ENCODE measurements at places on chromosomes 1 and 21.
A peak's percentile ranks its signal among the peaks of the same experiment; 100 is the strongest.

DNA sequence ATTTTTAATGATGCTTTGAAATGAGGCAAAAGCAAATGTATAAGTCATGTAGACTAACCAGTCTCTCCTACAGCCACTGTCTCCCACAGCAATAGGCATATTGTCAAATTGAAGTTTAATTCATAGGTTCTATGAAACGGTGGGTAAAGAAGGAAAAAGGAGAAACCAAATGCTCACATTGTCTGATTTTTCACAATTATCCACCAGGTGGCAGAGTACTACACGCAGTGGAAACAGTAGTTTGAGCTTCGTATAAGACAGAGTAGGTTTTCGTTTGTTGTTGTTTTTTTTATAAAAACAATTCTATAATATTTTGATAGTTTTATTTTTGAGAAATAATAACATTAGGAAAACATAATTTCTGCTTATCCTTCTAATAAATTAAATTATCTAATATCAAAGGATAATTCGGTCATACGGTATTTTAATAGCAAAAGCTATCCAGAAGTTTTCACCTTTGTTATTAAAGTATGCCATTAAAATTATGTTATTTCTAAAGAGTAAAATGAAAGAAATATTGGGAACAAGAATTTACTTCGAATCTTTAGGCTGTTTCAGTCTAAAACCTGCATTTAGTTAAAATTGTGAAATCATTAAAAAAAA, 39.1 kb downstream of the TYW3 start:
- DNase-seq, result peak; percentile 61

DNA sequence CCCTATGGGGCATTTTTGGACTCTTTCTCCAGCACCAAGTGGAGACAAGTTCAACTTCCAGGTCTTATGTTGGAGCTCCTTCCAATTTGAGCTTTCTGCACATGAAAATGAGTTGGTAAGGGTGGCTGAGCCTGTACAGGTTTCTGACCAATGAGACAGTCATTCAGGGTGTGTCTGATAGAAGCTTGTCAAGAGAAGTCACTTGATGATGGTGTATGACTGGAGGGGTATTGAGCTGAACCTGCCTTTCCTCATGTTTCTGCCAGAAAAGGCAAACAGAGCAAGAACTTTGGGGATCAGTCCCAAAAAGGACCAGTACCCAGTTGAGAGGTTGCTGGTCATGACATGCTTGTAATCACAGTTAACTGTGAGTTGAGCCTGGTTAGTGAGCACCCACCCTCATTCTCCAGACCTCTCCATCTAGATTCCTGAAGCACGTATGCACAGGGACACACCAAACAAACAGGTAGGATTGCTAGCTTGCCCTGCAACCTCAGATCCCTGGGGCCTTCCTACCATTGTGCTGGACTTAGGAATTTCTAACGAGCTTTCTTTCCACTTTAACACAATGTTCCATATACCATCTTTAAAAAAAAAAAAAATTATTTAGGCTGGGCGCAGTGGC, 26.6 kb downstream of the FAM89A start:
- no peak for DNase-seq

DNA sequence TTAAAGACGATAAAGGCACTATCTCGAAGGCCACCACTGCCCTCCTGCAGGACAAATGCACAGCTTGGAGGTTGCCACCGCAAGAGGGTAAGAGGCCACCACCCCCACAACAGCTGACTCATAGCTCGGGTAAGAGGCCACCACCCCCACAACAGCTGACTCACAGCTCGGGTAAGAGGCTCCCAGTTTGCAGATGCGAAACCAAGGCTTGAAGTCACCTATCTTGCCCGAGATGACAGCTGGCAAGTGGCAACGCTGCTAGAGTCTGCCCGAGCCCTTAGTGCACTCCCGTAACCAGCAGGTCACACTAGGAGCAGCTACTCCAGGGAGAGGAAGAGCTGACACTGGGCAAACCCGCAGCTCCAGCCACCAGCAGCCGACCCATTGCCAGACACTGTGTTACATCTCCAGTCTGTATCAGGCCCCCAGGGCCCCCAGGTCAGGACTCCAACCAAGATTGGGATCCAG, 17.1 kb upstream of the SPSB1 start:
- no peak for DNase-seq

GRCh38 chr1:156546267-156546666, 26.1 kb downstream of the IQGAP3 start:
- no peak for DNase-seq

DNA sequence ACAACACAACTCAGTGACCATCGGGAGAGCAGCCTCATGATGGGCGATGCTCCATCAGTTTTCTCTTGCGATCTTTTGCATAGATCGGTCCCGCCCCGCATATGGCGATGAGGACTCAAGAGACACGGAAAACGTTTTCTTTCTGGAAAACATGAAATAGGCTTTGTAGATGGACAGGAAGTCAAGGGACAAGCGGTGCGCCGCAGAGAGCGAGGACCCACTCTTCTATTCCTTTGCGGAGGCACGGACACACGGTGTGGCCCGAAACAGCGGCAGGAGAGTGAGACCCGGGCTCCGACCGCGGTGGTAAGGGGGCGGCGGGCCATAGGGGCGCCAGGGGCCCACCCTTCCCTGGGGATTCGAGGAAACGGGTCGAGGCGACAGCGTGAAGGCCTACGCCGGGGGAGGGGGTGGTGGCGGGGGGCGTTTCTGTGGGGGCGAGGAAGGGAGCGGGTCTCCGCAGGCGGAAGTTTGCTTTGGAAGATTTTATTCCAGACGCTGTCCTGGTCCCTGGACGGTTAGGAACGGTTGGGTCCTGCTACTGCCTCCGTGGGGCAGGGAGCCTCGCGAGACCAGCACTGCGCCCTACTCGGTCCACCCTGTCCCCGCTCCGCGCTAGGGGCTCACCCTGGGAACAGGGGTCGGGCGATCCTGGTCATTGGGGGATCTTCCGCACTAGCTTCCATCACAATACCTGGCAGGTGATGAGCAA, 796 bp upstream of the TDRKH start:
- DNase-seq, result peak; percentile 60

- no peak for DNase-seq
Observed at GRCh38 chr1:73611681-73612080, 586.3 kb downstream of the LRRIQ3 start.

GRCh38 chr1:78348496-78349284, 142.1 kb upstream of the PTGFR start:
- DNase-seq, result no peak

DNA sequence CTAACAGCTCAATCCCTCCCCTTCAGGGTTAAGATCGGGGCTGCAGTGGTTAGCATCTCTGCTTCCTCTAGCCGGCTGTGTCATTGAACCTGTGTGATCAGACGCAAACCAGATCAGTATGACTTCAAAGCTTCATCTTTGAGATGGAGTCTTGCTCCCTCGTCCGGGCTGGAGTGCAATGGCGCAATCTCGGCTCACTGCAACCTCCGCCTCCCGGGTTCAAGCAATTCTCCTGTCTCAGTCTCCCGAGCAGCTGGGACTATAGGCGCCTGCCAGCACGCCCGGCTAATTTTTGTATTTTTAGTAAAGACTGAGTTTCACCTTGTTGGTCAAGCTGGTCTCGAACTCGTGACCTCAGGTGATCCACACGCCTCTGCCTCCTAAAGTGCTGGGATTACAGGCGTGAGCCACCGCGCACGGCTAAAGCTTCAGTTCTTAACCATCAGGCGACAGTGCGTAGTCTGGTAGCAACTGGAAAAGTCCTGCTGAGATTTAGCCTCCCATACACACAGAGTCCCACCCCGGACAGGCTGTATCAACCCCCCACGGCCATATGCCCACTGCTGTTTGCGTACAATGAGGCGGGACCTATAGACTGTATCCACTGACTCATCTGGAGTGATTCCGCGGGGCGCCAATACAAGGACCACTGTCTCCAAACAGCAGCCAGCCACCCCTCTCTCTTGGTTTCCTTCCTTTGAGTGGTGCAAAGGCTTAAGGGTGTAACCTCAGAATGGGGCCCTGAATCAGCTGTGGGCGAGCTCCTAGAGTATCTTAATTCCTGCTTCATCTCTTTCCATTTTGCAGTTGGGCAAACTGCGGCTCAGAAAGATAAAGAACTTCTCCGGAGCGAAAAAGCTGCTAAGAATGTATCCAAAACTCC, 23.3 kb downstream of the CELA3A start:
- DNase-seq, result no peak

- no peak for DNase-seq
Observed at GRCh38 chr1:172833954-172834353, 175.1 kb downstream of the FASLG start.

DNA sequence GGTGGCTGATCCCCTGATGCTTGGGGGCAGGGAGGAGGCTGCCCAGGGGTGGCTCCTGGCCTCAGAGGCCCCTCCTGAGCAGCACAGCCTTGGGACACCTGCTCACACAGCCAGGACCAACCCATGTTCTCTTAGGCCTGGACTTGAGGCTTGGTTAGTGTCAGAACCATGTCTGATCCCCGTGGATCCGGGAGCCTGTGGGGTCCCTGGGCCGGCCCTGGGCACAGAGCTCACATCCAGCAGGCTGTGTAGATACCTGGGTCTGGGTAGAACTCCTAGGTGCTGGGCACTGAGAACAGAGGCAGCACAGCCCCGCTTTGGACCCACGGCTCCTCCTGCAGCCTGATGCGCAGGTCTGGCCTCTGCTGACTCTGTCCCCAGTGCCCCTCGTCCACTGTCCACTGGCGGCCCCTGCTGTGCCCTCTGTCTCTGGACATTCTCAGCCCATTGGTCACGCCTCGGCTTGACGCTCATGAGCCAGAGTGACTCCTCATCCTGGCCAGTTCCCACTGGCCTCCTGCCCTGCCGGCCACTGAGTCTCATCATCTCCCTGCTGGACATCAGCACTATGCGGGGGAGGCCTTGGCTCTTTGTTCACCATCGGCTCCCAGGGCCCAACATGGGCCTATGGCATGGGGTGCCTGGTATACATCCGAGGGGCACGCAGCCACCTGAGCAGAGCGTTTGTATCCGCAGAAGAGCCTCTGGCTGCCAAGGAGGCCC, 70.2 kb downstream of the TRIM11 start:
- no peak for DNase-seq

DNA sequence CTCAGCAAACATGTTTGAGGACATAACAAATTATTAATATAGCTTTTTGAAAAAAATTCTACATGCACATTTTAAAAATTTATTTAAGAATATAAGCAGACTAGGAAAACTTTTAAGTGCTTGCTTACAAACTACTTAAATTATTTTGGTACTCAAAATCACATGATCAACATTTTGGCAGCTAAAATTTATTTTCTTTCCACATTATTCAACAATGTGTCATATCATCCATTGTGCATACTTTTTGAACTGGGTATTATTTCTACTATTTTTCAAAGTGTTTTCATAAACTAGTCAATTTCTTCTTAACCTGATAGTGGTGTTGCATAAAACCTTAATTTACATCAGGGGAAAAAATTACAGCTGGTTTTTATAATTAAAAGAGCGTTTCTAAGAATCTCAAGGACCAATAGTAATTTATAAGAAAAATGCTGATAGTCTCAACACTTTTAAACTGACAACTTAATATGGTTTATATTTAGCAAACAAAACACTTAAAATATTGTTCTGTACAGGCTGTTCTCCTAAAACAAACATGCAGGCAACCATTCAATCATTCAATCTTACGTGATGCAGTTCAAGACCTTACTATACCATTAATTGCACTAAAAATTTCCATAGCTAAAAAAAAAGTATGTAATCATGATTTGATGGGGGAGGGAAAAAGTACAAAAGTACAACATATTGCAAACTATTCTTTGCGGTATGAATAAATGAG, 105.0 kb downstream of the GPATCH2 start:
- no peak for DNase-seq

- no peak for DNase-seq
Observed at GRCh38 chr1:203381151-203381751, 30.3 kb upstream of the FMOD start.

DNA sequence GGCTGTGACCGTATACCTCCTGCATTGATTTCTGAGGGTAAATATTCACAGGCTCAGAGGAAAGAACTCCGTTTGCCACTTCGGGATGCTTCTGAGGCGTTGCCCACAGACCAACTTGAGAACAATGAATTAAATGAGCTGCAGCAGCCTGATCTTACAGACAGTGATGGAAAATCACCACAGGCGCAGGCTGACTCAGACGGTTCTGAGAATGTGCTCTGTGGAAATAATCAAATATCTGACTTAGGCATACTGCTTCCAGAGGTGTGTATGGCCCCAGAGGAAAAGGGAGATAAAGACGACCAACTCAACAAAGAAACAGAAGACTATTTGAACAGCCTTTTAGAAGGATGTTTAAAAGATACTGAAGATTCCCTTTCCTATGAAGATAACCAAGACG, 76.7 kb upstream of the SCCPDH start:
- DNase-seq, result no peak

DNA sequence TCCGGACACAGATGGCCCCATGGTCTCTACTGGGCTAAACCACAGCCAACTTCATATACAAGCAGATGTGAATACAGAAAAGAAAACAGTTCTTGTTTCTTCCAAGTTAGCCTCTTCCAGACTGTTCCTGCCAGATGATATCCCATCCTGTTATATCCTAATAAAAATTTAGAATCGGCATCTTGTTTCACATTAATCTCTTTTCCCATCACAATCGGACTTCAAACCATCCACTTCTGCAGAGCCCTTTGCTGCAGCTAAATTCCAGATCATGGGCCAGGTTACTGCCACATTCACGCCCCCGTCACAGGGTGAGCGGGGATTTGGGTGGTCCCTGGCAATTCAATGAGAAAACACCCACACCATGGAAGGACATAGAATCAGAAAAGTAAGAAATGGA, 57.2 kb downstream of the NPHP4 start:
- no peak for DNase-seq

GRCh38 chr1:230860617-230861384, 7.5 kb downstream of the C1orf198 start:
- DNase-seq, result no peak

DNA sequence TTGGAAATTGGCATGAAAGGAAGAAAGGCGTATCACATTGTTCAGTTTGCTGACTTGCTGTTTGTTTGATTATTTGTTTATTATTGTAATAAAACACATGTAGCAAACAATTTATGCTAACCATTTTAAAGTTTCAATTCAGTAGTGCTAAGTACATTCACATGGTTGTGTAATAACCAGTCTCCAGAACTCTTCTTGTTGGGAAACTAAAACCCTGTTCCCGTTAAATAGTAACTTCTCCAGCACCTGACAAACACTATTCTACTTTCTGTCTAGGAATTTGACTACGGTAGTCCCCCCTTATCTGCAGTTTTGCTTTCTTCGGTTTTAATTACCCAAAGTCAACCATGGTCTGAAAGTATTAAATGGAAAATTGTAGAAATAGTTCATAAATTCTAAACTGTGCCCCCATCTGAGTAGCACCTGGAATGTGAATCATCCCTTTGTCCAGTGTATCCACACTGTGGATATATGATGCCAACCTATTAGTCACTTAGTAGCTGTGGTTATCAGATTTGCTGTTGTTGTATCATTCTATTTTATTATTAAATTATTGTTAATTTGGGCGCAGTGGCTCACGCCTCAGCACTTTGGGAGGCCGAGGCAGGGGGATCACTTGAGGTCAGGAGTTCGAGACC, 5.5 kb downstream of the MORC3 start:
- no peak for DNase-seq

DNA sequence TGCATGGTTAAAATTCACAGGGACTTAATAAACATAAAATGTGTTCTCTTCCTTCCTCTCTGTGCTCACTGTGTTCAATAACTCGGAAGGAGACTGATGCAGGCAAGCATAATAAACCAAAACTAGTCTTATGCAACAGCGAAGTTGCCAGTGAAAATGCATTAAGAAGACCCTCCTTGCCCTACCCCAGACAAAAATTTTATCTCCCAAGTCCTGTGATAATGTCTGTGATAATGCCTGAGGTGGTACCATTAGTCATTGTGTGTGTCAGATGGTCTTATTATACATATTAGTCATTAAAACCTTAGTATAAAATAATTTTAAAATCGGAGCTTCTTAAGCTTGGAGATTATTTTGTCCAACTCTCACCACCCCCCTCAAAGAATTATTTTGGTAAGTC, 97.8 kb downstream of the NGF start:
- DNase-seq, result no peak

Data from T47D (cell line).